NCI-H460 (cell line): ENCODE measurements at places on chromosomes 5 and 9.

DNA sequence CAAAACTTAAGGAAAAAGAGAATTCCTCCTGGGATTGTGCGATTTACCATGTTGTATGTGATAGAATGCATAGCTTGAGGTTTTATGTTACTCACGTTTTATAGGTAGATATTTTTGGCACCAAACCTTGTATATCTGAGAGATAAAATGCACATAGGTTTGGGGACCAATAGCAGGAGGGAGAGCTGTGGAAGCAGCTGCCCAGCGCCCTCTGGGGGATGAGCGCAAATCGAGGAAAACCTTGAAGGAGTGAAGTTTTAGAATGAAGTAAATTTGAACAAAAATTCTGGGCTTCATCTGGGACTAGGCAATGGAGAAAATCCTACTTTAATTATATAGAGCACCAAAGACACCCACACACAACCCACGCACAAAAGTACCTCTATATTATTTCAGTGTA is 197.0 kb downstream of the ADCY2 start:
- no peak for DNase-seq

- no peak for DNase-seq
Observed at GRCh38 chr5:108531367-108532128, 149.7 kb upstream of the FBXL17 start.

DNA sequence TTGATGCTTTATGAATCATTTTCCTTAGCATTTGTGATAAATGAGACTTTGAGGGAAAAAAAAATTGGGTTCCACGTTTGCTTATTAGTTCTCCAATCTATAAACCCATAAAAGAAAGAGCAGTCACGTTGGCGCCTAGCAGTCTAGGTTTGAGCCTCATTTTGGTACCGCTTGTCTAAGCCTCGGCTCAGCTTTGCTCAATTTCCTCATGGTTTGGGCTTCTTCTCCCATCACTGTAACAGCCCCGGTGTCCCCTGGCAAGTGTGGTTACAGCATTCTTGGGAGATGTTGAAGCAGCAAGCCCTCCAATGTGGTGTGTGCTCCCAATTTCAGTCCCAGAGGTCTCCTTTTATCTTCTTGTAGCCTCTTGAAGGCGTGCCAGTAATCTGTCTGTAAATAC is 578.4 kb downstream of the CDK5RAP2 start:
- no peak for DNase-seq

DNA sequence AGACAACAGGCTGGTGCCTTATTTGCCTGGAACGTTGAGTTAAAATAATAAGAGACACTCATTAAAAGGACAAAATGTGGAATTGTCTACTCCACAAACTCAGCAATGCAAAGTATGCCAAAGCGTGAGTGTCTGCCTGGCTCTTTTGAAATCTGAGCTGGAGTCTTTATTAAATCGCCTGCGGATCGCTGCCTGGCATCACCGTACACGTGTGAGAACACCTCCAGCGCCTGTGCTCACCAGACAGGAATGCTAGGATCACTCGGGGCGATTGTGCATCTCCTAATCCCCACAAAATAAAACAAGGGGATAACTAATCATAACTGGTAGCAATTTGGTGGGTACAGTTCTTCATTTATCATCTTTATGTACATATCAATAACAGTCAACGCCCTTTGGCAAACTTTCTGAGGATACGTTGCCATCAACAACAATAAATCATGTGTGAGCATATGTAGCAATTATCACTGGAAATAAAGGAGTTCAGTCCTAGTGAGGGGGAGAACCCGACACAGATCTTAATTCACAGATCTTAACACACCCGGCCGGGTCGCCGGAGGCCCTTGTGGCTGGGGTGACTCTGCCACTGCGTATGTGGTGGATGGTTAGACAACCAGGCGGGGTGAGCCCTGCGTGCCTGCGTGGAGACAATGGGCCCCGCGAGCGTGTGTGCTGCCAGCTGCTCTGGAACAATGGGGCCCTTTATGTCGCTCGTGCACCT is 284.9 kb upstream of the IRX1 start:
- DNase-seq: no peak

DNA sequence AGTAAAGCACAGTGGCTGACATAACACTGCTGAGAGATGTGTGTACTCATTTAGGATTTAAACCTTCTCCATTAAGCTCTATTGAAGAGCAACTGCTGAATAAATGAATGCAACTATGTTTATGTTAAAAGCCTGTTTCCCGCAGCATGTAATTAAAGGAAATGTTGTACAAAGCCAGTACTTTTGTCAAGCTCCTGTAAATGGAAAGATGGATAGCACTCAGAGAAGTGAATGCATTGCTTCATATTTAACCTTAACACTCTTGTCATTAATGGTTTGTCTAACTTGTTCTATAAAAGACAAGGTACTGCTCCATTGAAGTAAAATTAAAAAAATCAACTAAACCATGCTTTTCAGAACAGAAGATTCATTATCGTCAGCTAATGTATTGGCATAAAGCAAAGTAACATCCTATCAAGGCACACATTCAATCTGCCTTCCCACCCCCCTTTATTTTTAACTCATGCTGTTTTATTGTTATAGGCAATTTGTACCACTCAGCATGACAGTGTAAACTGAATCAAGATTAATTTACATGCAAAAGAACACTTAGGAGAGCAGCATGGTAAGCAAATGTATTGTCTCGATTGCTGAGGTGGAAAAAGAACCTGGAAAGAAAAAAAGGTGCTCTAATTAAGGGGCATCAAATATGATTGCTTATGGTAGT is 240.9 kb upstream of the TBCA start:
- no peak for DNase-seq

- no peak for DNase-seq
Observed at GRCh38 chr9:93017621-93018020, 40.9 kb upstream of the SUSD3 start.
